NCI-H1105 (cell line): ENCODE measurements at places on chromosomes 7 and 10.

DNA sequence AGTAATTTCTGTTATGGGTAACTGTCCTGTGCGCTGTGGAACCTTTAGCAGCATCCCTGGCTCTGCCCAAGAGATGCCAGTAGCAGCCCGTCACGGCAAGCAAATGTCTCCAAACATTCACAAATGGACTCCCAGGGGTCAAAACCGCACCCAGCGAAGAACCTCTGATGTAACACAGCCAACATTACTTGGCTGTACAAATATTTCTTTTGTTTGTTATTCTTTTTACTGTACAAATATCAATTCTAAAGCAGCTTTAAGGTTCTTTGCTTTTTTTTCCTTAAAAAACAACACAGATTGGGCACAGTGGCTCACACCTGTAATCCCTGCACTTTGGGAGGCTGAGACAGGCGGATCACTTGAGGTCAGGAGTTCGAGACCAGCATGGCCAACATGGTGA, 182.5 kb downstream of the KMT2E start:
- no peak for DNase-seq

DNA sequence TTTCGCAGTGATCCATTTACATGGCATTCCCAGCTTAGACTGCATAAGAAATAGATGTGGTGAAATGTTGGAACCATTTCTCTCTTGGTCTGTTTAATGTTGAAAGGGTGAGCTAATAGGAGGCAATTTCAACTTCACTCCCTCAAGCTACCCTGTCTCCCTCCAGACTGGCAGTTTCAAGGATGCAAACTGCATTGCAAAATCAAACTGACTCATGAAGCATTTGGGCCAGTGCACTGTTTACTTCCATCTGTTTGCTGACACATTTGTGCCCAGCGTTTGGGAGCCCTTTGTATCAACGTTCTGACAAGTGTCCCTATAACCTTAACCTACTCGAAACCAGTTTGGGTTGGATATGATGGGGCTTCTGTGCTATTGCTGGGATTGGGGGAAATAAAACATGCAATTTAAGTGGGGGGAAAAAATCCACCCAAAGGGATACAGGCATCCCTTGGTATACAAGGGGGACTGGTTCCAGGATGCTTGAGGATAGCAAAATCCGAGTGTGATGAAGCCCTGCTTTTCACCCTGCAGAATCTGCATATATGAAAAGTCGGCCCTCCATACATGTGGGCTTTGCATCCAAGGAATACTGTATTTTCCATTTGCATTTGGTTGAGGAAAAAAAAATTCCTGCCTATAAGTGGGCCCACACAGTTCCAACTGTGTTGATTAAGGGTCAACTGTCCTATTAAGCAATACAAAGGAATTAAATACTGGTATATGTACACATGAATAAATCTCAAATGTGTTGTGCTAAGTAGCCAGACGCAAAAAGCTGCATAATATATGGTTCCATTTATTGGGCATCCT, 15.6 kb downstream of the RHEB start:
- DNase-seq, result no peak

GRCh38 chr7:143906895-143907294, 4.9 kb upstream of the TCAF1 start:
- DNase-seq, result no peak

DNA sequence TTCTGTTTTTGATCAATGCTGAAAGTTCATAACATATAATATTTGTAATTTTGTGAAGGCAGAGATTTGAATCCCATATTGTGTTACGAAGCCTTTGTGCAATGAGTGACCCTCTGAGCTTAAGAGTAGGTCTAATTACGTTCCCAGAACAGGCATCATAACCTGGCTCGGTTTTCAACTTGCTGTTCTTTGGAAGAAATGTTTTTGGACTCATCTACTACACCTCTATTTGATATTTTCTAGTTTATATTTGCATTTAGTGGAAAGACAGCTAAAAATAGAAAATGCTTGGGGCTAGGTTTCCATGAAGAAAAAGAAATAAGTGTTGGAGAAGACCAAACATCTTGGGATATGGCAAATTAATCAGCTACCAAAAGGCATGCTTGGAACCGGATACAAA, 234.8 kb downstream of the AGMO start:
- DNase-seq, result no peak

DNA sequence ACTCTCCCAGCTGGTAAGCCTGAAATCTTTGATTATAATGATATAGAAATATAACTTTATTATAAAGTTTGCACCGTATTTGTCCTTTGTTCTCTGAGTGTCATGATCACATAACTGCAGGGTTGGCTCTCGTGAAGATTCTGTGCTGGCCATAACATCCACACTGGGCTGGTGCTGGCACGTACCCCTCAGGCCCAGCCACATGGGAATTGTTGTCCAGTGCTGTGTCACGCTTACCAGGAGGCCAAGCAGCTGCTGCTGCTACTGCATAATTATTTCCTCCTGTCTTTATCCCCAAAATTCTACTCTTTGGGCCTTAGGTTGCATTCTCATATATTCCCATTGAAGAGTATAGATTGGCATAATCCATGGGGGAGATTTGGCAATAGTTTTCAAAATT, 20.8 kb upstream of the UCN3 start:
- DNase-seq, result no peak

- DNase-seq, result no peak
These were observed 5.5 kb downstream of the LRMDA start for GRCh38 chr10:75436896-75437295.

- DNase-seq, result no peak
These were observed 610.4 kb downstream of the IPMK start for GRCh38 chr10:57657164-57657765.

DNA sequence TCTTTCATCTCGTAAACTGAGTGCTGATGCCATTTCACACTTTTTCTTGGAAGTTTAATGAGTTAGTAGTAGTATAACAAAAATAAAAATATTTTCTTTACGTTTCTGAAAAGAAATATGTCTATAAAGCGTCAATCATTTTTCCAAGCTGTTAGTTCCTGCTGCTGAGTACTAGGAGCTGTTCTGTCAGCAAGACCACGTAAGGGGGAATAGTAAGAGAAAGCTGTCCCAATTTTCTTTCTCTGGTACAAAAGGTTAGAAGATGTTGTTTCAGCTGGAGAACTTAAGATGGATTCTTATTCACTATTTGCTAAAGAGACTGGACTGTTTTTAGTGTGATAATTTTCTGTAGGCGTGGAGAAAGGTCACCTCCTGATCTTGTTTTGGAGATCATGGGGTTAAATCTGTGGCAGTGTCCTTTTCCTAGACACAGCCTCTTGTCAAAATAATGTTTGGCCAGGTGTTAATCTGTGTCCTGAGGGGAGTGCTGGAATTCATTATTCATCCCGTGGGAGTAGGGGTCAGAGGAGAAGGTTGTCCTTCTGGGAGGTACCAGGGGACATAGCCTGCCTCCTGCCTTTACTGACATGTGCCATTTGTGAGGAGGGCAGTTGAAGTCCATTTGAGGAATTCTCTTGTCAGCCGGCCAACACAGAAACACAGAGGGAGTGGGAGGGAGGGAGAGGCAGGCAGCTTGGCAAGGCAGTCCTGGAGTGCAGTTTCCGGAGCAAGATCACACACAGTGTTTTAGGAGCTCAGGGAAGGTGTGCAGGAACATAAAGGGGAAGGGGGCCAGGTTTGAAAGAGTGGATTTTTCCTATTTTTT, 368.7 kb downstream of the AUTS2 start:
- no peak for DNase-seq

GRCh38 chr10:46006219-46006618, 24.2 kb downstream of the NCOA4 start:
- DNase-seq, result no peak

DNA sequence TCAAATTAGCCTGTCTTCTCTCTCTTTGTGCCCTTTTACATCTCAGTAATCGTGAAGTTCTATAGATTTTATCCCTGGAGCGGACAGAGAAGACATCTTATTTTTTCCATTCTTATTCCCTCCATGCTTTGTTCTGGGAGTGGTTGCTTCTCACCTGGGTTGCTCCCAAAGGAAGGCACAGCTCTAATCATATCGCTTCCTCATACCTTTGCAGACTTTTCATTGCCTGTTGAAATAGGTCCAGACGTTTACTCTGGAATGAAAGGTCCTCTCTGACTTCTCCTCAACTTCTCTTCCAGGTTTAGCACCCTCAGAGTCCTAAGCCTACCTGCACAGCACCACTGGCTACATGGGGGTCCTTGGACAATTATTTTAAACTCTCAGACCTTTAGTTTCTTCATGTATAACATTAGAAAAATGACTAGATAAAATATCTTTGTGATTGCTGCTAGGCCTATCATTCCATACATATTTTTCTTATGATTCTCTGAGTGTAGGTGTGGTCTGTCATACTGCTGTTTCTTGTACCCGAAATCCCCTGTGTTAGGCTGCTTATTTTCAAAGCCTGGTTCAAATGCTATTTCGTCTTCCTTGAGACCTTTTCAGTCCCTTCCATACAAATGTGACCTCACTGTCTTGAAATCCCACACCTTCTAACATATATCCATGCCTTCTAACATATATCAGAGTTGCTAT, 418.1 kb downstream of the GFRA1 start:
- no peak for DNase-seq

DNA sequence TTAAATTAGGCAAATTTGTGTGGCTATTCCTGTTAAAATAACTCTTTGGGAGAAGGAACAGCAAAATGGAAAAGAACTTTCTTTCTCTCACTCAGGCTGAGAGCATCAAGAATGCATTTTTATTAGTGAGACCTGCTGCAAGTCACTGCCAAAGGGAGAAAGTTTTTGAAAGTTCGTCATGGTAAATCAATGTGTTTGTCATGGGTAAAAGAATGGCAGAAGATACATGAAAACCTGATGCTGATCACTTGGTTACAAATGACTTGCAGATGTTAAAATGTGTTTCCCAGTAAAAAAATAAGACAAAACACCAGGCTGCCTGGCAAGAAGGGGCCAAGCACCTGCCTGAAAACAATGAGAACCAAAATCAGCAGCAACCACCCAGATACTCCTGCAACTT, 484.7 kb upstream of the NRP1 start:
- no peak for DNase-seq

- no peak for DNase-seq
These were observed 115.5 kb downstream of the PHTF2 start for GRCh38 chr7:77913977-77914607.

DNA sequence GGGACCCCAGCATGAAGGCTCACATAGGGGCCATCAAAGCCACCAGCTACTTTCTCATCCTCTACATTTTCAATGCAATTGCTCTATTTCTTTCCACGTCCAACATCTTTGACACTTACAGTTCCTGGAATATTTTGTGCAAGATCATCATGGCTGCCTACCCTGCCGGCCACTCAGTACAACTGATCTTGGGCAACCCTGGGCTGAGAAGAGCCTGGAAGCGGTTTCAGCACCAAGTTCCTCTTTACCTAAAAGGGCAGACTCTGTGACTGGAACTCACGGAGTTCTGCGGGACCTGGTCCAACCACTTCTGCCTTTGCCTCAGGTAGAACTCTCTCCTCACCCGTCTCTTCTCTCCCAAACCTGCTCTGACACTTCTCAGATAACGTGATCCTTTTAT, 945 bp downstream of the TAS2R40 start:
- no peak for DNase-seq

DNA sequence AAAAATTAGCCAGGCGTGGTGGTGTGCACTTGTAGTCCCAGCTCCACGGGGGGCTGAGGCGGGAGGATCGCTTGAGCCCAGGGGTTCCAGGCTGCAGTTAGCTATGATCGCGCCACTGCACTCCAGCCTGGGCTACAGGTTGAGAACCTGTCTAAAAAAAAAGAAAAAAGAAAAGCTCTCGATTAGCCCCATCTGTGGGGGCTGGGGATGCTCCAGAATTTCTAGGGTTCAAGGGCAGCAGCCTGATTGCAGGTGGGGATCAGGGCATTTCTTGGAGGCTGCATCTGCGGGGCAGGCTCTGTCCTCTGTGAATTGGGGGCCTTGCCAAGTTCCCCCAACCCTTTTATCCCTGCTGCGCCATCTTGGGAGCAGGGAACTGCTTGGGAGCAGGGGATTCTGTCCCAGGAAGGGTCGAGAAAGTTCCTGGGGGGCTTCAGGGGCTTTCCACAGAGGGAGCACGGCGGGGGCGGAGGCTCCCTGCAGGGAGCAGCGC, 651 bp upstream of the ARPC1A start:
- DNase-seq, result no peak

GRCh38 chr10:10745291-10745690, 272.4 kb upstream of the CELF2 start:
- no peak for DNase-seq

DNA sequence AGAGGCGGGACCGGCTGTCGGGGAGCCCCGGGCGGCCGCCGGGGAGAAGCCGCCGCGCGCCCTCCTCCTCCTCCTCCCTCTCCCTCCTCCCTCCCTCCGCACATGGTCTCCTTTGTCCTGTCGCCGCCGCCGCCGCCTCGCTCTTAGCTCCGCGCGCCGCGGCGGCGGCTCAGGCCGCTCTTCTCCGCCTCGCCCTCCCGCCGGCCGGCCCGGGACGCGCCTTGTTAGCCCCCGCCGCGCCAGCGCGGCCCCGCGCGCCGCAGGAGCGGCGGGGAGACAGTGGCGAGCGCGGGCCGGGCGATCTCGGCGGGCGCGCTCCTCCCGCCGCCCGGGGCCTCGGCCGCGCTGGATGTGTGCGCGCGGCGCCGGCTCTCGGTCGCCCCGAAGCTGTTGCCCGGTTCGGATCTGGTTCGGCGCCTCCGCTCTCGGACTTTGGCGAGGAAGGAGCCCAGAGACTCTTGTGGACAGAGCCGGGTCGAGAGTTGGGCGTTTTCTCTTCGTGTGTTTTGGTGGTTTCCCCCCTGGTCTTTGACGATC, 437.4 kb upstream of the GALNT17 start:
- peak; percentile 33 for DNase-seq

DNA sequence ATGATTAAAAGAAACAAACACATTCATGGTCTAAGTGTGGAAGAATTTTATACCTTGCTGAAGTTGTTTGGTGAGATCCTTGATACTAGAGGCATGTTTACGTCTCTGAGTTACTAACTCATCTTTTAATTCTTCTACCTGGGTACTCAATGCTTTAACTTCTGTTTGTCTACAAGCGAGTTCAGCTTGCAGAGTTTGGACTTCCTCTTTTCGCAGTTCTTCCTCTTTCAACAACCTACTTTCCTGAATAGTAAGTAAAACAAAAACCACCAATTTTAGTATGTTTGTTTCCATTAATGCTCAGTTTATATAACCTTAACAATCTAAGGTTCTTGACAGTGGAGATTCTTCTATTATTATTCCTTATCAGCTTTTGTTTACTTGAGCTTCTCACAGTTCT, 42.9 kb downstream of the CCDC186 start:
- no peak for DNase-seq
